ENCODE measurements at places on chromosomes 5 and 9.

- DNase-seq, result no peak
Observed at GRCh38 chr9:115133649-115134048, 15.7 kb upstream of the TNC start.

GRCh38 chr5:5539590-5539989, 117.1 kb downstream of the ICE1 start:
- DNase-seq, result no peak

- no peak for DNase-seq
Observed at GRCh38 chr5:127935398-127935797, 148.2 kb upstream of the SLC12A2 start.

- DNase-seq, result no peak
Observed at GRCh38 chr9:89182369-89182768, 3.8 kb upstream of the SHC3 start.

- DNase-seq, result no peak
Observed at GRCh38 chr9:78236551-78236910, 656 bp downstream of the CEP78 start.

DNA sequence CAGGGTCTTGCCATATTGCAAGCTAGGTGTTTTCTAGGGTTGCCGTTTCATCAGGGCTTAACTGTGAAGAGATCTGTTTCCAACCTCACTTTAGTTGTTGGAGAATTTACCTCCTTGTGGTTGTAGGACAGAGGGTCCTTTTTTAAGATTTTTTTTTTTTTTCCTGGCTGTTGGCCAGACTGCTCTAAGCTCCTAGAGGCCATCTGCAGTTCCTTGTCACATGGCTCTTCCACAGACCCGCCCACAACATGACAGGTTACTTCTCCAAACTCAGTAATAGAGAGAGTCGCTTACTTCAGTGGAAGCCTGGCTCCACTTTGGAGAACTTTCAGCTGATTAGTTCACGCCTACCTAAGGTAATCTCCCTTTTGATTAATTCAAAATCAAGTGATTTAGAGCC, 543.7 kb downstream of the DMRTA1 start:
- no peak for DNase-seq

DNA sequence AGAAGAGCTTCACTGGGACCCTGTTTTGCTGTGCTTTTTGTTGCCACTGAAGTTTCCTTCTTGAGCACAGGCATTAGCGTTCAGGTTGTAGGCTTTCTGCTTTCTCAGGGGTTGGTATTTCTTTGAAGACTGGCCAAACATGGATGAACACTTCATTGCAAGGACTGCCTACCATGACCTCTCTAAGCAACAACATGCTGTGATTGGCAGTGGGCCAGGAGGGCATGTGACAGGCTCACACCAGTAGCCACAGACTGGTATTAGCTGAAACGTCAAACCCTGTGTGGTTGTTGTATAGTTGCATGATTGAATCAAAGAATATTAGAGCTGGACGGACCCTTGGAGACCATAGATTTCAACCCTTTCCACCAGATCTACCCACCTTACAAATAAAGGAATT, 20.0 kb upstream of the MLANA start:
- no peak for DNase-seq

DNA sequence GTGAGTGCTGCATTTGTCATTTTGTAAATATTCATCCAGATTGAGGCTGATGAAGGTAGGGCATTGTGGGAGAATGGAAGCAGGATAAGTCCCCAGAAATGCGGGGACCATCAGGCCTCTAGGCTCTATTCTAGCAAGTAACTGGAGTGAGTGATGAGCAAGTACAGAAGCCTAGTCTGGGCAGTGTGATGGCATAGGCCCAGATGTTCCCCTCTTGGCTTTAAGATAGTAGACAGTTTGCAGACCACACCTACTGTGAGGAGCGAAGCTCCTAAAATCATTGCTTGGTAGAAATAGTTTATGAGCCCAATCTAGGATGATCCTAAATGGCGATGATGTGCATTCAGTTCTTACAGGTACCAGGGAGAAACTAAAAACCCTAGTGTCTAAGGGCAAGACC, 24.3 kb downstream of the NDFIP1 start:
- no peak for DNase-seq

GRCh38 chr5:72325566-72326305, 5.6 kb downstream of the PTCD2 start:
- DNase-seq, result no peak

- no peak for DNase-seq
Observed at GRCh38 chr9:121196389-121196788, 5.3 kb downstream of the RAB14 start.

DNA sequence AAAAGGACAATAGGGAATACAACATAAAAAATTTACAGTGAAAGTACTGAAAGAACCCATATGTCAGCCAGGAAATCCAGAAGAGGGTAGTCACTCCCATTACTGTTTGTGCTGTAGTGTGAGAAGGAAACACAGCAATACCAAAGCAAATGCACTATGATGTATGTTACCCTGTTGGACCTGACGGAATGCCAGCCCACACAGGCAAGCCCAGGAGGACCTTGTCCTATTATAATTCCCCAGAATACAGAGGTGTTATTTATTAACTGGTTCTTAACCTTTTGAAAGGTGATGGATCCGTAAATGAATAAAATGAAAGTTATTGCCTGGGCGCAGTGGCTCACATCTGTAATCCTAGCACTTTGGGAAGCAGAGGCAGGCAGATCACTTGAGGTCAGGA, 79.0 kb downstream of the GDA start:
- no peak for DNase-seq

DNA sequence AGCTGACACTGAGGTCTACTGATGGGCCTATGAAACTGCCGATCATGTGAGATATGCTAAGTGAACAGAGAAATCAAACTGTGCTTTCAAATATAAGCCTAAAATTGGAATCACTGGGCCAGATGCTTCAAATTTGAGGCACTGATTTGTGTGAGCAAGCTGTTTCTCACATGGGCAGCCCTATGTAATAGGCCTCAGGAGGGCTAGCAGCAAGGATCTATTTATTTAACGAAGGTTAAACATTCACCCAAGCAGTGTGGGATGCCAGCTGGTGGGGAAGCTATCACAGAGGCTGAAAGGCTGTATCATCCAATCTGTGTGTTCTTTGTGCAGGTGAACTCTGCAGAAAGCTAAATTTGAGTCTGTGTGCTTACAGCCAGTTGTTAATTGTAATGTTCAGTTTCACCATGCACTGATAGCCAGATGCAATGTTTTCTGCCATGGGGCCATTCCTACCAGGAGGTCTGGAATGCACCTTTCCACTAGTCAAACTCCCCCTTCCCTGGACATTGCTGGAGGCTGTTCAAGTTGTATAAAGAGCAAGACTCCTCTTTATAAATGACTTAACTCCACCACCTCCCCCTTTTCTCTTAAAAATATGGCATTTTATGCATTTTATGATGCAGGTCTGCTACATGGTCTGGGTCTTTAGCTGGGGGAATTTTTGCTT, 228.9 kb downstream of the SH3GL2 start:
- no peak for DNase-seq

GRCh38 chr5:96207420-96207819, 225.6 kb downstream of the PCSK1 start:
- no peak for DNase-seq

GRCh38 chr5:2272755-2273154, 390.0 kb upstream of the IRX4 start:
- DNase-seq, result no peak

GRCh38 chr9:2023532-2023931, 8.4 kb downstream of the SMARCA2 start:
- no peak for DNase-seq

- DNase-seq, result no peak
Observed at GRCh38 chr9:86613943-86614342, 259.7 kb upstream of the TUT7 start.

DNA sequence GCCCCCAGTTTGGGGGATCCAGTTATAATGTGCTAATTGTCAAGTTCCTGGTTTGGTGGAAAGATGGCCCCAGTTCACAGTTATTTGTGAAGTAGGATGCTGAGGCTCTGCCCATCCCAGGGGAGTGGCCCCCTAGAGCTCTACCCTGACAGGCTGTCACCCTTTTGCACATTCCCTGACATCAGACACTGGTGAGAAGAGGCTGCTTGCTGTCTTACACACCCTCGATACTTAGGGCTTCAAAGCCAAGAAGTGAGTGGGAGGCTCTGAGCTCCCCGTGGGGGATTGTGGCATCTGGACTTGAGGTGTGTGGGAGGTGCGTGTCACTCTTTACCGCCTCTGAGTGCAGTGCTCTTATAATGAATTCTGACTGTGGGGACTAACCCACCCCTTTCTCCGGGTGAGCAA, 168.5 kb downstream of the DOCK2 start:
- DNase-seq, result no peak

- no peak for DNase-seq
Observed at GRCh38 chr5:66892716-66893115, 296.5 kb downstream of the MAST4 start.

GRCh38 chr9:70197216-70198044, 61.3 kb upstream of the SMC5 start:
- DNase-seq, result no peak

DNA sequence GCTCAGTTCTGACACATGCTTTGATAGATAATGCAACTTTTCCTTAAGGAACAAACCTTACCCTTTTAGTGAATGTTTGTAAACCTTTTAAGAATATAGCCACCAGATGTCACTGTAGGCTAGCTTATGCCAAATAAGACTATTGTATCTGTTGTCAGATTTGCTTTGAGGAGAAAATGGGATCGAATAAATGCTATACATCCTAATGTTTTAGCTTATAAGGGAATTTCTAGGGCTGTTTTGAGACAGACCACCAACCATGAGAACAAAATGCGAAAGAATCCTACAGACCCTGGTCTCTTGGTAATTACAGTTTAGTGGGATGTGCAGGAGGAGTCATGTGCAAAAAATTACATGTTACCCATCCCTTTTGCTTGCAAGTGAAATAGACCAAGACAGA, 127.6 kb upstream of the NMUR2 start:
- DNase-seq, result no peak

- DNase-seq, result no peak
Observed at GRCh38 chr5:4628645-4629385, 511.3 kb upstream of the ADAMTS16 start.

GRCh38 chr9:127892831-127893230, 6.6 kb downstream of the ST6GALNAC6 start:
- DNase-seq, result no peak

DNA sequence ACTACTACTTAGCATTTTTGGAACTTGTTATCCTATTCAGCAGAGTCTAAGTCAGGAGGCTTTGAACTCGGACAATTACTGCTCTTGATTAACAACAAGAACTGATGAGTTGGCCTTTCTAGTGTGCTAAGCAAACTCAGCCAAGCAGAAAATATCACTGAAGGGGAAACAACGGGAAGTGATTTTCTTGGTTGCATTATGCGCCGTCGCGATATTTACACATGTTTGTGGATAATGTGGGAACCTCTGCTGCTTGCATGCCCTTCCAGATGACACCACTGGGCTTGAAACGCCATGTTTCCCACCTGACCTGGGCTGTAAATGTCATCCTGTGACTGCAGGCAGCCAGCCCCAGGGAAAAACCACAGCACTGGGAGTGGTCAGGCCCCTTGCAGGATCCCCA, 205.5 kb downstream of the PAX5 start:
- DNase-seq, result no peak

DNA sequence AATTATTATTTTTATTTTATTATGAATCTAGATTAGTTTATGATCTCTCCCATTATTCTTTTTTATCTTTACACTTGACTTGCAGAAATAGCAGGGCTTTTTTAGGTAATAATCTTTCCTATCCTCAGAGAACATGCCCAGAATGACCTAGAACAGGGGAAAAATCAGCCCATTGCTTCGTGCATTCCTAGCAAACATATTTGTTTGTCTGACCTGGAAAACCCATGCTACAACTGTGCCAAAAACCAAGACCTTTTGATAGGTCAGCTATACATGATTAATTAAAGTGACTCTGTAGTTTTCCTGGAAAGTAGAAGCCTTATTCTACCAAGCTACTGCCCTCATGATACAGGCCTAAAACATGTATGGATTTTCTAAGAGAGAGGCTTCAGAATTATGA, 24.1 kb upstream of the CCDC112 start:
- DNase-seq, result no peak

DNA sequence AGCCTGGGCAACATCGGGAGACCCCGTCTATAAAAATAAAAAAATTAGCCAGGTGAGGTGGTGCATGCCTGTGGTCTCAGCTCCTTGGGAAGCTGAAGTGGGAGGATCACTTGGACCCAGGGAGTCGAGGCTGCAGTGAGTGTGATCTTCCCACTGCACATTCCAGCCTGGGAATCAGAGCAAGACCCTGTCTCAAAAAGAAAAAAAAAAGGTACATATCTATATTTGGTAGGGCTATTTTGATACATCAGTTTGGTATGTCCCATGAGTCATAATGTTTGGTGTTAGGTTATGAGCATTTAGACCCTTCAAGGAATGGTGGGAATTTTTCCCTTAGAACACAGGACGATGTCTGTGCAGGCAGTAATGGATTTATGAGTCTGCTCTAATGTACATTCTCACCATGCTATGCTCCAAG, 55.3 kb upstream of the POU4F3 start:
- DNase-seq, result no peak

GRCh38 chr5:133147411-133147810, 95.6 kb downstream of the HSPA4 start:
- no peak for DNase-seq

- DNase-seq, result no peak
Observed at GRCh38 chr5:77774981-77775789, 954 bp downstream of the TBCA start.

Data from CD8-positive, alpha-beta memory T cell (primary cell).